Sigmoid colon (tissue), 7 donors: ENCODE measurements at places on chromosomes 2 and 18. TPM values are rescaled to one million over a fixed set of nuclear protein-coding genes. Genes with fewer than 3 reads are reported as not detected.

DNA sequence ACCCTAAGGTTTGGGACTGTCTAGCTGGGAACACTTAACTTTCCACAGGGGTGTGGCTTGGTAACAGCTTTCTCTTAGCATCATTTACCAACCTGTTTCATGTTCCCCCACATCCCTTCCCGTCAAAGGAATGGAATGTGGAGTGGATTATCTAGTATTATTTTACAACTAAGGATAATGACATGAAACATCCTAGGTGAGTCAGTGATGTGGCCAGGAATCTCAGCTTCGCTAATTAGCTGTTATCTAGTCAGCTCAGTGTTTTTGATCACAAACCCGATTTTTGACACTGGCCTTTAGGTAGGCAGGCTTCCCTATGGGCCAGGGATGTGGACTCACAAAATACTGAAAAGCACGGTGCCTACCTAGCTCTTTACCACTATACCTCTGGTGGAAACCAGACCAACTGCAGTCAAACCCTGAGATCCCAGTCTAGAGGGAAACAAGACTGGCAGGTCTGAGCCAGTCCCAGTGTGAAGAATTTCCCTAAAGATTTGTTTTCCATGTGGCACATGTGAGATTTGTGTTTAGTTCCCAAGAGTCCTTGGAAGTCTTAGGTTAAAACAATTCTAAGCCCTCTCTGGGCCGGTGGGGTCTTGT is 2.8 kb upstream of the NRP2 start:
- H3K4me3 ChIP-seq, result no peak overlapping the region
- no peak for DNase-seq
- H3K36me3 ChIP-seq, result no peaks in the 10 kb centered on the region
- no peaks in the 10 kb centered on the region for H3K4me1 ChIP-seq
- no peak overlapping the region for H3K27ac ChIP-seq

DNA sequence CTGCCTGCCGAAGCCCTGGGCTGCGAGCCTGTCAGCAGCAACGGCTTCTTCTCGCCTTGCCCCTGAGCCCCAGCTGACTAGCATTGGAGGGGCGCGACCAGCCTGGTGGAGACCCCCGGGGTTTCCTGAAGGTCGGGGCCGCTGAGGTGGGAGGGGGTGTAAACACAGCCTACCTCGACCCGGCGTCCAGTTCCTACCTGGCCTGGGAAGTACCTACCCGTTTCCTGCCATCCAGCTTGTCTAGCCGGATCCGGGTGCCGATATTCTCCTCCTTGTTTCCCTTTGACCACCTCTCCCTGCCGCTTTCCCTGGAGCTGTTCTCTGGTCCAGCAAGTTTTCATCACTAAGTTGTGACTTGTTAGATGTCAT is 511 bp downstream of the MOB4 start:
- H3K27me3 ChIP-seq, result no peaks in the 10 kb centered on the region
- peak overlapping the region; percentile 96 for H3K27ac ChIP-seq
- H3K4me3 ChIP-seq, result peak overlapping the region; percentile 90
- H3K36me3 ChIP-seq, result no peaks in the 10 kb centered on the region
- H3K4me1 ChIP-seq, result no peaks in the 10 kb centered on the region

WDR12 gene
- 14.3 TPM for total RNA-seq

TMEFF2 gene
- total RNA-seq, result 0.28 TPM
